Renal cortical epithelial cell (primary cell): ENCODE measurements at places on chromosomes 7 and 10. TPM values are rescaled to one million over a fixed set of nuclear protein-coding genes. Genes with fewer than 3 reads are reported as not detected.

HTRA1 gene
- total RNA-seq, result 11.5 and 27.9 TPM in 2 replicates

ENTPD7 gene
- 71.2 and 106 TPM in 2 replicates for total RNA-seq

FXYD4 gene
- total RNA-seq, result not detected in 2 replicates

TMEM140 gene
- total RNA-seq, result 4.3 and 29.3 TPM in 2 replicates

FAS gene
- 95.0 and 123 TPM in 2 replicates for total RNA-seq

APBB1IP gene
- 4.2 and 23.8 TPM in 2 replicates for total RNA-seq
